CD4-positive, alpha-beta T cell (primary cell): ENCODE measurements at places on chromosomes 11 and 22.
A peak's percentile ranks its signal among the peaks of the same experiment; 100 is the strongest.

GRCh38 chr11:26931248-26931631 lies 62.7 kb upstream of the FIBIN start:
- DNase-seq, result no peak

DNA sequence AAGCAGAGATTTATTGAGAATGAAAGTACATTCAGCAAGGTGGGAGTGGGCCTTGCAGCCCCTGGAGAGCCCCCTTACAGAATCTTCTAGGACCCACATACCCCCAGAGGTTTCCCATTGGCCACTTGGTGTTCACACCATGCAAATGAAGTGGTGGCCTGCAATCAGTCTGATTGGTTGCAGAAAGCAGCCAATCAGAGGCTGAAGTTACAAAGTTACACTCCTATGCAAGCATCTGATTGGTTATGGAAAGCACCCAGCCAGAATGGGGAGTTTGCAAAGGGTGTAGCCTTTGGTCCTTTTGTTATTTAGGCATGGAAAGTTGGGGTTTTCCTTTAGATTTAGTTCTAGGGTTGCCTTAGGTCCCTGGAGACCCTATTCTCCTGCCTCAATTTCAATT lies 34.9 kb downstream of the UVRAG start:
- DNase-seq, result no peak

- no peak for DNase-seq
These were observed 113.5 kb upstream of the IGLL5 start for GRCh38 chr22:22773979-22774604.

DNA sequence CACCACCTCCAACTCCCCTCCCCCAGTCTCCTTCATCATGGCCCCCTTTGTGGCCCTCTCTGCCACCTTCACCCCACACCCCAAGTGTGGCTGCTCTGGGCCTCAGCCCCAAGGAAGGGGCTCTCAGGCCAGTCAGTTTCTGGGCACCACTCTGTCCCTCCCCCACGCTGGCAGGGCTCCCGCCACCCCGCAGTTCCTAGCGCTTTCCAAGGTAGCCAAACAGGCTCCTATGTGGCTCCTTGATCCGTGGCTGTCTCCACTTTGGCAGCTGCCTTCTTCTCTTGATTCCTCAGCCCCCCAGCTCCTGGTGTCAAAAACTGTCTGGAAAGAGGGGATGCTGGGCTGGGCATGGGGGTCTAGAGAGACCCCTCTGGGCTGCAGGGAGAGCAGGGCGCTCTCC lies 10.4 kb upstream of the CACNA1I start:
- no peak for DNase-seq

DNA sequence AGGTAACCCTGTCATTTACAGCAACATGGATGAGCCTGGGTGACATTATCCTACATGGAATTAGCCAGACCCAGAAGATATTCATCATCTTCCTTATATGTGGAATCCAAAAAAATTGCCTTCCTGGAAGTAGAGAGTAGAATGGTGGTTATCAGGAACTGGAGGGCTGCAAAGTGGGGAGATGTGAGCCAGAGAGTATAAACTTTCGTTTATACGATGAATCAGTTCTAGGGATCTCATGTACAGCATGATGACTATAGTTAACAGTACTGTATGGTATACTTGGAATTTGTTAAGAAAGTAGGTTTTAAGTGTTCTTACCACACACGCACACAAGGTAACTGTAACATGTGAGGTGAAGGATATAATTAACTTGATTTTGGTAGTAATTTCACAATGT lies 79.1 kb downstream of the TBC1D22A start:
- no peak for DNase-seq

GRCh38 chr11:102499151-102499550 lies 31.4 kb downstream of the MMP7 start:
- no peak for DNase-seq

- no peak for DNase-seq
These were observed 13.7 kb downstream of the CYP2D6 start for GRCh38 chr22:42116848-42117424.

DNA sequence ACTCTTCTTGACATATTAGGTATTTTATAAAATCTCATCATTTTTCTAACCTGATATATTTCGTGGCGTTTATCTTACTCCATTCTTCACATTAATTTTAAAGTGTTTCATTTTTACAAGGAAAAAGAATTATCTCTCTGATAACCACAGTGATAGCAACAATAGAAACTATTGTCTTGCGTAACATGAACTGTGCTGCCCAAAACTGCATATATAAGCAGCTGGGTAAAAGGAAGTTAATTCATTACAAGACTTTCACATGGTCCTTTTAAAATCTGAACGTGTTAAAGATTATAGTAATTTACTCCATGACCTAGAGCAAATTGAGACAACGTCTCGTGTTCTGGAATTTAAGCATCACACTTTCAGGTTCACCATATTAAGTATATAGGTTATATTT lies 210.4 kb upstream of the GRIA4 start:
- no peak for DNase-seq

GRCh38 chr22:27699383-27700019 lies 102.1 kb downstream of the MN1 start:
- DNase-seq, result no peak

DNA sequence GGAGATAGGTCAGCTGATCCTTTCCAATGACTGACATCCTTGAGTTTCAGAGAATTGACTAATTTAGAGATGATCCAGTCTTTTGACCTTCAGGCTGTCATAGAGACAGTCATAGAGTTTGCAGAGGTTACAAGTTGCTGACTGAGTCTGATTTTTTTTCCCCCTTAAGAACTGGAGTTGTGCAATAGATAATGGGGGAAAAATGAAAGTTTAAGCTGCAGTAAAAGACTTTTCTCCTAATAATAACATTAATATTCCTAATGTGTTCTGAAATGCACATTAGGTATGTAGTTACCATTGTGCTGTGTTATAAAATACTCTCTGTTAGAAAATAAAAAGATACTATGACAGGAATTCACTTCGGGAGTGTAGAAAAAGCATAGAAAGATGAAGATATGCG lies 876.9 kb upstream of the RAG2 start:
- DNase-seq, result no peak

- no peak for DNase-seq
These were observed 63.1 kb downstream of the PIWIL4 start for GRCh38 chr11:94630221-94630620.

DNA sequence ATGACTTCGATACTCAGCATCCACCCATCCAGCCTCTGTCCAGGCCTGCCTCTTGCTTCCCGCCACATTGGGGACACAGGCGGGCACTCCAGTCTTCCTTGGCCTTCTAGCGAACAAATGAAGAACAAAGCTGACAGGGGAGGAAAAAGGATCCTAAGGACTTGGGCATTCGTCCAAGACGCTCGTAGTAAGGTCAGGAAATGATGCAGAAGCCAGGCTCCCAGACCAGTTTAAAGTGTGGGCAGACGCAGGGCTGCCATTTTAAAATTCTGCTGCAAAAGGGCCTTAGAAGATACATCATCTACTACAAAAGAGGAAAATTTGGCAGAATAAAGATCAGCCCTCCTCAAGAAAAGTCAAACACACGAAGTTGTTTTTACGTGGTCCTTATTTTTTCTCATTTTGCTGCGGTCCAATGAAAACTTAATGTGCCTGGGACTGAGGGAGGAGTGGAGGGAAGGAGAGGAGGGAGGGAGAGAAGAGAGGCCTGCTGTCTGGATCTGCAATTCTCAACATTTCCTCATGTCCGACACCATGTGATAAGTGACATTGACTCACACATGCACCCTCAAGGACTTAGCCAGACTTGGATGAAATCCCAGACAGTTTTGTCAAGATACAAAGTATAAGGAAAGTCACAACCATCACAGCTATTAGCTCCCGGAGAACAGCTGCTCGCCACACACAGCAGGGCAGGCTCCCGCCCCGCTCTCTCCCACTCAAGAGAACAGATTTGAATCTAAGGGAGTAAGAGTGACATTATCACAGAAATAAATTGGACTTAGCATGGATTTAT lies 5.7 kb downstream of the DNAL4 start:
- DNase-seq, result no peak

DNA sequence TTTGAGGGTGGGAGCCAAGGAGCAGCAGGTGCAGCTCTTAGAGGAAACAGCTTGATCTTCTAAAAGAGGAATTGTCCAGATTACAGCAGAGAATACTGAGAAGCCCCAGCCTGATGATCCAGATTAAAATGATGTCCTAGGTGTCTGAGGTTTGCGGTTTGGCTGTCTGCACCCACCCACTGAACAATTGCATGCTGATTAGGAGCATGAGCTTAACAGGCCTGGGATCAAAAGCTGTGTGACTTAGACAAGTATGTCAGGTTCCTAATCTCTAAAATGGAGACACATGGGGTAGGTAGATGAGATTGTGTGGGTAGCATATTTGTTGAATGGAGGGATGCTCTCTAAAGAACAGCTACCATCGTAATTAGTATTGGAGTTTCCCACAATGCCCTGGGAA lies 166.8 kb upstream of the SEZ6L start:
- no peak for DNase-seq

DNA sequence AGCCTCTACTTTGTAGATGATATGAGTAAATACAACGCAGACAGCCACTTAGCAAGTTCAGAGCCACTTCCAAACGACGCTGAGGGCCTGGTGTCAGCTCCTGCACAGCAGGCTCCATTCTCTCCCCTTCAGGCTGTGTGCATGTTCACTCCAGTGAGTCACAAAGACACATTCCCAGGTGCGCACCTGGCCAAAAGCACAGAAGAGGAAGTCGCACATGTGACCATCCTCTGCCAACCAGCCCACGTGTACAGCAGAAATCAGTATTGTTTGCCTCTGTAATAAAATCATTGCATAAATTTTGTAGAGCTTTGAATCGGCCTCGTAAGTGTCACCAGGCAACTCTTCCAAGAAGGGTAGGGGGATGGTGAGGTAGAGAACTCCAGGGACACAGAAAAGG lies 19.5 kb upstream of the TPH1 start:
- DNase-seq, result no peak

- no peak for DNase-seq
These were observed 43.4 kb downstream of the PARVG start for GRCh38 chr22:44224166-44224565.

DNA sequence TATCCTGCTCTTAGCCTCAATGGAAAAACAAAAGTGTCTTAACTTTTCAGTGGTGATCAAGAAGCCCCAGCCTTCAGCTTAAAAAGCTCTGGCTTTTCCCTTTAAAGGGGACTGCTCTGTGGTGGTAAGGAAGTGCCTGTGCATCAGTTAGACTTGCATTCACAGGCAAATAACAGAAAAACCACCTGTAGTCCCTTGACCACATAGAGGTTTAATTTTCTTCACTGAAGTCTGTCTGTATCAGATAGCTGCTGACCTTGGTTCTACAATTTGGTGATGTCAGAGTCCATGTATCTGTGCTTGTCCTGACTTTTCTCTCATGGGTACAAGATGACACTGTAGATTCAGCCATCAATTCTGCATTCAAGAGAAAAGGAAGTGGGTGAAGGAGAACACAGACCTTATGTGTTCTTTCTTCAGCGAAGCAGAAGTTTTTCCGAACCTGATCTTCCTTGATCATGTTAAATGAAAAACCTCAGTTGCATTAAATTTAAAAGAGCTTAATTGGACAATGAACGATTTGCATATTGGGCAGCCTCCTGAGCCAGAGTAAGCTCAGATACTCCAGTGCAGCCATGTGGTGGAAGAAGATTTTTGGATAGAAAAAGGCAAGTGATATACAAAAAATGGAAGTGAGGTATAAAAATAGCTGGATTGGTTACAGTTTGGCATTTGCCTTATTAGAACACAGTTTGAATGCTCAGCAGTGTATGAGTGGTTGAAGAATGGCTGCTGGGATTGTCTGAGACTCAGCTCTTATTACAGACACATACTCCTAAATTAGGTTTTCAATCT lies 43.2 kb upstream of the RDX start:
- DNase-seq, result no peak

DNA sequence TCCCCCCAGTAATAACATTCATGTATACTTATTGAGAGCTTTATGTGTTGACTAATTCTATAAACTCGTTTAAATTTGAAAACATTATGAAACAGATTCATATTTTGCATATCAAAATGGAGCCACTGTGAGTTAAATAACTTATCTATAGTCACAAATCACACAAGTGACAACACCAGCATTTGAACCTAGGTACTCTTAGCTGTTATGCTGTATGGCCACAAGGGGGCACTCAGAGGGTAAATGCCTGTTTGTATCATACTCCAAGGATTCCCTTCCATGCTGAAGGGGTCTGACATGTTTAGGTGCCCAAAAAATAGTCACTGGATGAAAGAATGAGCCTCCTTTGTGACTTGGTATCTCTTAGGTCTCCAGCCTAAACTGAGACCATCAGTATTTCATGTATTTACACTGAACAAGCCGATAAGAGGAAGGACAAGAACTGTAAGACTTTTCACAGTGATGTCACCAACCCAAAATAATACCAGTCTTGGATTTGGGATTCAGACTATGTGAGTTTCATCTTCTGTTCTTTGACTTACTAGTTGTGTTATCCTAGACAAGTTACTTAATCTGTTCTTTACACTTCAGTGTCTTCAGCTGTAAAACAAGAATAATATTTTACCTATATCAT lies 12.2 kb upstream of the OR52D1 start:
- peak; percentile 5 for DNase-seq

DNA sequence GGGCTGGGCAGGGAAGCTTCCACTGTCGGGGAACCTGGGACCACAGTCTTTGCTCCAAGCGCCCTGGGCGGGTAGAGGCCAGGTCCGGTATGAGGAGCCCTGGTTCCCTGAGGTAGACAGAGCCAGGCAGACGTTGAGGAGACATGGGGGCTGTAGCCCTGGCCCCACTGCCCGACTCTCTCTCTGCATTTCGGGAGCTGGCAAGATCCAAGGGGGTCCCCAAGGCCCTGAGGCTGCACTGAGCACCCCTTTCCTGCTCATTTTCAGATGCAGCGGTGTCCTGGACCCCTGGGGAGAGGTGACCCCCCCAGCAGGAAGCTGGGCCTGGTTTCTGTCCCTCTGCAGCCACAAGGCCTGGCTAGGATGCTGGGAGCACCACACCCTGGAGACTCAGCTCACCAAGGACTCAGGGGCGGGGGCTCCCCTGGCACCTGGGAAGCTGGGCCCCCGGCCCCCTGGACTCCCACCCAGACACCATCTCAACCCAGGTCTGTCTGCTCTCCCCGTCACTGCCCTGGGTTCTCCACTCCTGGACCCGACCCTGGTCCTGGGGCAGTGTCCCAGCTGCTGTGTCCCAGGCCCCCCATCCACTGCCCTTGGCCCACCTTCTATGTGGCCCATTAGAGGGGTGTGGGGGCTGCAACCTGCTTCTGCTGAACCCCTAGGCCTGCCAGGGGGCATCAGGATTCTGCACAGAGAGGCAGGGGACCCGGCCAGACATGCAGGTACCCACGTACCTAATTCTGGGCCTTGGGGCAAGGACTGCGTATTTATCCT lies 15.0 kb upstream of the MUC6 start:
- no peak for DNase-seq

GRCh38 chr22:31923747-31924146 lies 20.6 kb upstream of the YWHAH start:
- DNase-seq, result no peak
